ENCODE measurements at places on chromosomes 1 and 21.

GRCh38 chr21:35779690-35780570 lies 280.4 kb downstream of the SETD4 start:
- peak; percentile 96 for DNase-seq

DNA sequence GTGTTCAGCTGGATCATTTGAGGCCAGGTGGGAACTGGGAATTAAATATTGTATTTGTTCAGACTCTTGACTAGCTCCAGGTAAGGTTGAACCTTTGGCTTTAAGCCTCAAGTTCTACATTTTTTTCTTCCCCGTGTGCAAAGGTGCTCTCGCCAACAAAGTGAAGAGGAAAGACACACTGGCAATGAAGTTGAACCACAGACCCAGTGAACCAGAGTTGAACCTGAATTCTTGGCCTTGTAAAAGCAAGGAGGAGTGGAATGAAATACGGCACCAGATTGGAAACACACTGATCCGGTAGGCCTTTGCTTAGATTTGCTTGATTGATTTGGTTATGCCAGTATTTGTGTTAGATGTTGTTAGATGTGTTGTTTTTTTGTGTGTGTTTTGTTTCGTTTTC lies 25.5 kb upstream of the RCC1 start:
- DNase-seq, result no peak

GRCh38 chr21:31686272-31686915 lies 26.9 kb downstream of the SOD1 start:
- no peak for DNase-seq

DNA sequence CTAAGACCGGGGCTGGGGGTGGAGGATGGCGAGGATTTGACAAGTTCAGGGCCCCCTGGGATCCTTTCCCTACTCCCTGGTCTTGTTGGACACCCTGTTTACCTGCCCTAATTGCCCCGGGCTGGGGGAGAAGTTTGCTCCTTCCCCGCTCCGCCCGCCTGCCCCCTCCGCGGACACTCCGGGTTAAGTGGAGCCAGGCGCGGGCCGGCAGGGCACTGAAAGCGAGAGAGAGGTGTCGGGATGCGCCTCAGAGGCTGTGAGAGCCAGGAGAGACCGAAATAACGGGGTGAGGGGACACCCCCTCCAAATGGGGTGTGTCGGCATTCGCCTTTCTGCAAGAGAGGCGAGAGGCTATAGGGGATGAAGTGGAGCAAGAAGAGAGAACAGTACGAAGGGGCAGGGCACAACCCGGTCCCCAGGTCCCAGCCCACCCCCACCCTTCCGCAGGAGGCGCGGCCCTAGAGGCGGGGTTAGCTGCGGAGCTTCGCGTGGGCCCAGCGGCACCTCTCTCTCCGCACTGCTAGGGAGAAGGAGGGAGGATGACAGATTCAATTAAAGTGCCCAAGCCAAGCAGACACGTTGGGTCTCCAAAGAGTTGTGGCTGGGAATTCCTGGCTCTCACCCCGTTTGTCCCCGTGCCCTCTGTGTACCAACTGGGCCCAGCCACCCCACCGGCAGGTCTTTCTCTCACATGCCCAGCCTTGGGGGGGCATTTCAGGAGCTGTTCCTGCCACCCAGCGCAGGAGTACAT lies 3.8 kb downstream of the EFNA3 start:
- no peak for DNase-seq

GRCh38 chr21:44574457-44575306 lies 1.2 kb downstream of the KRTAP10-4 start:
- DNase-seq, result no peak

- DNase-seq, result no peak
Measured at GRCh38 chr1:214856843-214857242, 225.7 kb upstream of the KCNK2 start.

DNA sequence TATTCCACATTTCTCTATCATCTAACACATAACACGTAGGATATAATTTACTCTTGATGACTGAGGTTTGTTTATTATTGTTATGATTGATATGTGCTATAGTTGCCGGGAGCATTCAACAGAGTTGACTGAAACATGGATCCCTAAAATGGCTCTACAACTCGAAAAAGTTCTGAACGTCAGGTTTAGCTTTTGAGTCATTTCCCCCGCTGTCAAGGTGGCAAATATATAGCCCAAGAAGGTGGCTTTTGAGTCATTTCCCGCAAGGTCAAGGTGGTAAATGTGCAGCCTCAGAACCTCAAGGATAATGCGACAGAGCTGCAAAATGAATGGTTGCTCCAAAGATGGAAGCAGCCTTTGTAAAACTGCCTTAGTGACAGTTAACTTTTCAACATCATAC lies 104.0 kb downstream of the NIBAN1 start:
- DNase-seq, result no peak

DNA sequence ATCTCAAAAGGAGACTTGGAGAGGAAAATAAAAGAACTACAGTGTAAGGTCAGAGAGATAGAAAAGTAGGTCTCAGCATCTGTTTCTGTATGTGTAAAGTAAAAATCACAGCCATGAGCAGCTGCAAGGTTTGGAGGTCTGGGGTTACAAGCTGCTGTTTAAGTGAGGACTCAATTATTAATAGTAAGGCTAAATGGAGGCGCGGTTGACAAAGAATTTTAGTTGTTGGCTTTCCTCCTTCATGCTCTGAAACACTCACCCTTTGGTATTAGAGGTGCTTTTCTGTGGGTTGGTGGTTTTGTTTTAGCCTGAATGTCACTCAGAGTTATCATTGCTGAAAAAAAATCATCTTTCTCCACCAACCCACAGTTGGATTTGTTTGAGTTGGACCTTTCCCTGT lies 59.8 kb upstream of the HAO2 start:
- DNase-seq, result no peak

GRCh38 chr1:89378001-89378400 lies 14.1 kb downstream of the GBP6 start:
- DNase-seq, result no peak

GRCh38 chr1:201180141-201180540 lies 10.5 kb upstream of the IGFN1 start:
- no peak for DNase-seq

DNA sequence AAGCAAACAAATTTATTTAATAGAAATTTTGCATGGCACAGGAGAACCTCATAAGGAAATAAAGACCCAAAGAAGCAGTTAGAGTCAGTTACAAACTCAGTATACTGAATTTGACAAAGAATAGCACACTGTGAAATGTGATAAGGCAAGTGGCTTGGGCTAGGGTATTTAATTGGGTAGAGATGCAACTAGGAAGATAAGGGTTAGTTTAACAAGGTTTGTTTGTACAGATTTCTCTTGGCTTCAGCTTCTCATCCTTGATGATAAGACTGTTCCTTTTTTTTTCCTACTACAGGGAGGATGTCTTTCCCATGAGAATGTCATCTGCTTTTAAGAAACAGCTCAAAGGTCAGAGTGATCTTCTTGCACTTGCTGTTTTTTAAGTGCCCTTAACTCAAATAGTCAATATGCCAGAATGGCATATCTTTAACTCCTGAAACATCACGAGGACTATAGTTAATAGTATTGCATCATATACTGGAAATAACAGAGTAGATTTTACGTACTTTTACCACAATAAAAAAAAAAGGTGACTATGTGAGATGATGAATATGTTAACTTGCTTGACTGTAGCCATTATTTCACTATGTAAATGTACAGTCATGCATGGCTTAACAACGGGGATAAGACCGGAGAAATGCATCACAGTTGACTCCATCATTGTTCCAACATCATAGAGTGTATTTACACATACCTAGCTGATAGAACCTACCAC lies 9.2 kb upstream of the TRAF3IP3 start:
- no peak for DNase-seq

DNA sequence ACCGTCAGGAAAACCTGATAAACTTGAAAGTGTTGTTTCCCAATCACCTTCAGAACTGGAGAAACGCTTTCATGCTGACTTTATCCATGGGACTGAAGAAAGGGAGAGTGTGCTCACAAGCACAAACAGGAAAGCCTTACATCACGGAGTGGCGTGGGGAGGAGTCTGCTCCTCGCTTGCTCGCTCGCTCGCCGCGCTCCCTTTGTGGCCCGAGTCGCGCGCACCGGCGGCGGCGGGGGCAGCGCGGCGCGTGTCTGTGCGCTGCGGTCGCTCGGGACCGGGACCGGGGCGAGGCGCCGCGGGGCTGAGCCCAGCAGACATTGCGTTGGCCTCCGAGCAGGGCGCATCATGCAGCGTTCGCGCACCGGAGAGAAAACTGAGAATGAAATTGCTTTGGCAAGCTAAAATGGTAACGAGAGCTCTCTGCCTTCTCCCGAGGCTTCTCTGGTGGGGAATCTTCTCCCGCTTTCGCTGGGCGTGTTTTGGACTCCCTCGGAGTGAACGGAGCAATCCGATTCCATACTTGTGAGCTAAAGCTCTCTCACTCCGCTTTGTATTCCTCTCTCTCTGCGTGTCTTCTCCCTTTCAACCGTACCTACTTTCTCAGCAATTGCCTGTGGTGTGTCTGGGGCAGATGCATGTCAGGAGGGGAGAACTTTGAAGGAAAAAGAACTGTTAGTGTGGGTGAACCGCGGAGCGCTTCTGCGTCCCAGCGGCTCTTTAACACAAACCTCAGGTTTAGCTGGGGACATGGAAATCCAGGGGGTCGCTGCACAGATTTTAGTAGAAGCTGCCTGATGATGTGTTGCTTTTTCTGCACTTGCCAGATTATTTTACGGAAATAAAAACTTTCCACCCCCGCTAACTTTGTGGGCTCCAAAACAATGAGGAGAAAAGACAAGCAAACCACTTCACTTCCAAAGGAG lies at the start of gene RGL1:
Gene RGL1 (plus strand): TSS at position 205 of the 926 bp plus-strand sequence. CDS start 178 bp downstream, at position 383.
- no peak for DNase-seq

DNA sequence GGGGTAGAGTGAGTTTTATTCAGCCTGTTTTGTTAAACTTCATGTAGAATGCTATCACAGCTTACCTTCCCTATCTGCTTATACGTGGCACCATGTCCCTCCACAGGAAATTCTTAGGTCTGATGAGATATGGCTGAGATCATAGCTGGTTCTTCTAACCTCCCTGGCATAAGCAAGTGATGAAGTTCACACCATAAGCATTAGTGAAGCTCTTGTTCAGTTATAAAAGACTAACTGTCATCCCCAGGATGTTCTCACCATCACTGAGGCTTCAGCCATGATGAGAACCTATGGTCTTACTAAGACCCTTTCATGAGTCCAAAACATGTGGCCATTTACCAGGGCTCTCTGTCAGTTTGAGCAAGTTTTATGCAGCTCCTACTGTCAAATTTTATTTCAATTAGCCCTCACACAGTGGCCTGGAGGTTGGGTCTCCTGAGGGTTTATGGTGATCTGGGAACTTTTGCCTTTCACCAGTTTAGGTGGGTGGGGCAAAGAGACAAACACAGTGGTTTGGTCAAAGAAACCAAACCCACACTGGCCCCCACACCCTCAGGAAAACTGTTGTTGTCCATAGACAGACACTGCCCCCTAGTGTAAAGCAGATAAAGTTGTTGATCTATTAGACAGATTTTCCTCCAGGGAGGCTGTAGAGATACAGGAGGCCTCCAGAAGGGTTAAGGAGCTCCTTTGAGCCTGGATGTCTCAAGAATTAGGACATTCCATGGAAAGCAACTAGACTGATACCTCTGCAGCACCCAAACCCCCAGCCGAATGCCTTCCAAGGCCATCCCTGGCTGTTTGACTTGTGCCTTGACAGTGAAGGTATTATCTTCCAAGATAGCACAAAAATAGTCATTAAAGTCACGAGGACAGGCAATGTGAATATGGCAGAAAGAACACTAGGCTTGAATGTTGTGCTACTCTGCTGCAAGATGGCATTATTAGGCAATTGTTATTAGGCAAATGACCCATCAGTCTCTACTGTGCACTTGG lies 5.0 kb downstream of the SLC22A15 start:
- DNase-seq, result no peak

GRCh38 chr1:64934878-64935275 lies 31.5 kb downstream of the JAK1 start:
- no peak for DNase-seq

DNA sequence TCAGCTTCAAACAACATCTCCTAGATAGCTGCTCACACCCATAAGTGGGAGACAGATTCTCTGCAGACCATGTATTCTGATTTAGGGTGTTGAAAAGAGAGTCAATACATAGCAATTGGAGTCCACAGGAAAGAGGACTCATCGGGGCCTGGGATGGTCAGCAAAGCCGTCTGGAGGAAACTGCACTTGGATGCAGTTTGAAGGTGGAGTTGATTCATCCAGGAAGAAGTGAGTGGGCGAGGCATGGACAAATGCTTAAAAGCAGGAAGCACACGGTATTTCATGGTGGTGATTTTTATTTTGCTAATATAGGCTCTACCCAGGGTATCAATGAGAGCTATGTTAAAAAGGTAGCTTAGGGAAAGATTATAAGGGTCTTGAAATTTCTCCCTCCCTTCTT lies 36.8 kb upstream of the DIRAS3 start:
- no peak for DNase-seq

DNA sequence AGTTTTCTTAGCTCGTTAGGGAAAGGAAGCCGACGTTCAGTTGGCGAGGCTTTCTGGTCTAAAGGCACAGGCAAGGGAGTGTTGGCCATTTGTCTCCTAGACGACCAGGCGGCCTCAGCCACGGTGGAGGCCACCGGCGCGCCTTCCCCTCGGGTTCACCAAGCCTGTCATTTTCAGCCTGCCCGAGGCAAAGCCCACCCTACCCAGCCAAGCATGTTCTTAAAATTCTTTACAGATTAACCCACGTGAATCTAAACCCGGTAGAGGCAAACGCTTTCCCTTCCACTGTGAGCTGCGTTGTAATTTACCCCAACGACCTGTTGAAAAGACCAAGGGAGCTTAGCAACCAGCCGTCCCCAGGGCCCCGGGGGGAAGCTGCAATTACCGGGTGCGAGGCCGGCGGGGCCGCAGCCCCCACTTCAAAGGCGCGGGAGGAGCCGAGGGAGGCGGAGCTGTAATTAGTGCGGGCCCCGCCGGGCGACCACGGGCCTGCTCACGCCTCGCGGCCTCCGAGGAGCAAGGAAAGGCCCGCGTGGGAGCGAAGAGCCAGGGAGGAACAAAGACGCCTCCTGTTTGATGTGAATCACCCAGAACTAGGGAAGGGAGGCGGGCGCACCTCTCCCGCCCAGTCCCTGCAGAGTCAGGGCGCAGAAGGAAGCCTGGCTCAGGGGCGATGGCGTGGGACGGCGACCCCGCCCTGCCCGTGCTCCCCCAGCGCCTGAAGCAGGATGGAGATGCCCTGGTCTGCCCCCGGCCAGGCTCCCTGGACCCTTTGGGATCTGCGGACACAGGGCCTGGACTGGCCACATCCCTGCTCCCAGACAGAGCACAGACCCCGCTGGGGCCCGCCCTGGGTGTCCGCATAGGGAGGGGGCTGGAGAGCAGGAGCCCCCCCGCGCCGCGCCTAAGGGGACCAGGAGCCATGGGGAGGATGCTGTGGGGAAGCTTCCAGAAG lies 12.1 kb upstream of the TSPEAR start:
- DNase-seq, result no peak

- DNase-seq, result no peak
Measured at GRCh38 chr1:180080439-180080838, 74.2 kb upstream of the QSOX1 start.

- no peak for DNase-seq
Measured at GRCh38 chr21:42189431-42189830, 29.5 kb upstream of the ABCG1 start.

DNA sequence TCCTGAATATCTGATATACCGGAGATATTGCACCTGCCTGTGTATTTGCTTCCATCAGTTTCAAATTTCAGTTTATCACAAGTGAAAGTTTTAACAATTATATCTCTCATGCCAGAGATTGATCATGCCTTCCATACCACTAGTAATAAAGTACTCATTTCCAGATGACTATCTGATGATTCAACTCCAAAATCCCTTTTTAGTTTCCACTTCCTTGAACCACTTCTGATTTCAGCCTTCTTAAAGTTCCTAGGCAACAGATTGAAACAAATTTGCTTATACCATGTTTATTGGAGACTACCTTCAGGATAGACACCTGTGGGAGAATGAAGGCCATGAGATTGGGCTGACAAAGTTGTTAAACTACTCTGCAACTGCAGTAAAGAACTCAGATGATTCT lies 21.5 kb upstream of the COL11A1 start:
- DNase-seq, result no peak

GRCh38 chr1:181073638-181074037 lies 14.9 kb upstream of the IER5 start:
- no peak for DNase-seq
